ENCODE measurements at places on chromosomes 2 and 18. TPM values are rescaled to one million over a fixed set of nuclear protein-coding genes. Genes with fewer than 3 reads are reported as not detected.

Gene CHRNG
- total RNA-seq = not detected

Gene PLA2R1
- 2.4 TPM for total RNA-seq

Gene C2orf66
- 0.12 TPM for total RNA-seq

Gene FBLN7
- 0.37 TPM for total RNA-seq

Gene NPPC
- total RNA-seq = not detected

Gene SYT4
- not detected for total RNA-seq

Gene HTRA2
- 31.9 TPM for total RNA-seq

Gene DDX18
- 72.8 TPM for total RNA-seq

Gene PREB
- total RNA-seq = 60.4 TPM

Gene PLGLB2
- not detected for total RNA-seq

Gene TMEM169
- 0.42 TPM for total RNA-seq

Gene GALNT3
- not detected for total RNA-seq

Gene PJVK
- total RNA-seq = 2.1 TPM

Gene DSG4
- total RNA-seq = not detected

Gene VWC2L
- total RNA-seq = not detected

Gene NGEF
- 18.1 TPM for total RNA-seq

Gene SKOR2
- total RNA-seq = not detected

Gene AQP12A
- total RNA-seq = not detected

Gene CD226
- total RNA-seq = 0.08 TPM

Gene ALLC
- total RNA-seq = not detected

Gene CD8B2
- not detected for total RNA-seq

Gene AKAIN1
- not detected for total RNA-seq

Gene USP40
- total RNA-seq = 20.6 TPM

Gene UCN
- 2.5 TPM for total RNA-seq

Gene ERMN
- total RNA-seq = not detected

Gene TET3
- 7.2 TPM for total RNA-seq

Gene TFCP2L1
- total RNA-seq = 6.2 TPM

Gene B3GNT7
- 3.0 TPM for total RNA-seq

Gene EVA1A
- 11.4 TPM for total RNA-seq

Gene ACVR1C
- 0.05 TPM for total RNA-seq

Gene SLC9A4
- total RNA-seq = not detected

Gene CCDC150
- 4.8 TPM for total RNA-seq

Gene SLC16A14
- 1.6 TPM for total RNA-seq

Gene TDRD15
- not detected for total RNA-seq

Gene SLC39A10
- 19.3 TPM for total RNA-seq

All from A549 treated with GW870086 at 1 μM for 4 hours (cell line).